ENCODE measurements at places on chromosomes 2 and 18.

DNA sequence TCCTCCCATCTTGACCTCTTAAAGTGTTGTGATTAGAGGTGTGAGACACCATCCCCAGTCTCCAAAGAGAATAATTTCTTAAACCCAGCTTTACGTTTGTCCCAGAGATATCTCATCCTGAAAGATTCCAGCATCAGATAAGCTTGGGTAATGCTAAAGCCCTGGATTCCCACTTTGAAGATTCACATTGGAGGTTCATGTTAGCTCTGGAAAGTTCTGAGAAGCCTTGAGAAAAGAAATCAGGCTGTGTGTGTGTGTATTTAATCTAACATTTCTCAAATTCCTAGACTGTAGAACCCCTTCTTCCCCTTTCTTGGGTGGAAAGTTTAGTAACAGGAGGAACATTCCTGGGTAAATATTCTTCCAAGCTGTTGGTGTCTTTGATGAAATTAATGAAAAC lies 18.0 kb downstream of the ZNF532 start:
- no peak for DNase-seq

GRCh38 chr2:70816726-70817125 lies 3.7 kb downstream of the CLEC4F start:
- DNase-seq = no peak

GRCh38 chr2:76612764-76613163 lies 902.0 kb upstream of the GCFC2 start:
- DNase-seq = no peak

DNA sequence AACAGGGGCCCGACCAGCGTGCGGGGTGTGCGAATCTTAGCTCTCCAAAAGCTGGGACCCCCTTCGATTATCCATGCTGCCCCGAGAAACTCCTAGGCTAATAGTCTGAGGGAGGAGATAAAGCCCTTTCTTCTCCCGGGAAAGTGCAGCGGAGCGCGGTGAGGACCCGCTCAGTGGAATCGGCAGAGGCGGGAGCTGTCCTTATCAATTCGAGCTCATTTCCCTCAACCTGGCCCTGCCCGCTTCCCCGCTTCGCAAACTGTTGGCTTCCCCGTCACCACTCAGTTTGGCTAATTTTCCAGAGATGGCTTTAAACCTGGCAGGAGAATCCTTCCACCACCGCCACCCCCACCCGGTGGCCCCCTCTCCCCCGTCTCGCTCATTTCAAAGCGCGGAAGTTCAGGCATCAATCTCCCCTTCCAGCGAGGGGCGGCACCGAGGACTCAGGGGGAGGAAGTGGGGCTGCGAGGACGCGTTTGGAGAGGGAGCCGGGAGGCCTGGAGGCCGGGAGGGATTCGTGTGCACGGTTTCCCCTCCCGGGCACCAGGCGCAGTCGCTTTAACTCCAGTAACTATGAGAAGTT lies 1.6 kb downstream of the KLHL14 start:
- DNase-seq = no peak

DNA sequence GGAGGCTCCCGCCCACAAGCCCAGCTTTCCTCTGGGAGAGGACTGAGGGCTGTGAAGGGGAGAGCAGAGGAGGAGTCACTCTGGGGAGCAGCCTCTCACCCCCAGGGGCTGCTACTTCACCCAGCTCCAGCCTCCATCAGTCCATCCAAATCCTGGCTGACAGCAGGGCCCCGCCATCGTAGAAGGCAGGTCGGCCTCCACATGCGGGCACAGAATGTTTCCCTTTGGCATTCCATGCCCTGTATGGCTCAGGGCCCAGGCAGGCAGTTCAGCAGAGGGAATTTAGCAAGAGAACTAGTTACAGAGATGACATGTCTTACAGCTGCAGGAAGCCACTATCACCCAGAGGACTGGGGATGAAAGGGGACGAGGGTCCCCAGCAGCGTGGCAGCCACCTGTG lies 6.4 kb upstream of the ODC1 start:
- no peak for DNase-seq

GRCh38 chr2:182230561-182230960 lies 196.3 kb downstream of the PDE1A start:
- no peak for DNase-seq

DNA sequence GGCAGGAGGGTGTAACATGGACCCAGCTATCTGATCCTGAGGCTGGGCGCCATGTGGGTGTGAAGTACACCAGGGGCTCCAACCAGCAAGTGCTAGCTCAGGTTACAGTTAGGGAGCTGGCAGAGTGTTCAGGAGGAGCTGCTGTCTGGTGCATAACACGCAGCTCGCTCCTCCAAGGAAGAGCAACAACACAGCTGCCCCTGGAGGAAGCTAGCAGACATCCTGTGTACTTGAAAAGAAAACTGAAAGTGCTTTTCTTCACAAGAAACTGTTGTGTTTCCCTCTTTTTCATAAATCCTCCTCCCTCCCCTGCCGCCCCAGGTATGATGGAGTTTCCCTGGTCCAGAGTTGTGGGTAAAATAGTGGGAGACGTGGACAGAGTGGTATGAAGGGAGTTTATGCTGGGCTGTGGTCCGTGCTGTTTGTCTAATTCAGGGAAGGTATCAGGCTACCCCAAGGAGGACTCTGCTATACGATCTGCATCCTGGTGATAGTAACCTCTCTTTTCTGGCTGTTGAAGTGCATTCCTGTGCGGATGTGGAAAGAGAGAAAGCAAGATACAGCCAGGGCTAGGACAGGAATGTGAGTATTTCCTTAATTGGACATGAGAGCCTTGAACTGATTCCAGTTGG lies 6.1 kb upstream of the LBH start:
- no peak for DNase-seq
